Tibial nerve (tissue), 4 donors: ENCODE measurements at places on chromosomes 1 and 21. TPM values are rescaled to one million over a fixed set of nuclear protein-coding genes. Genes with fewer than 3 reads are reported as not detected.

The TNNI3K gene
- 3.9 TPM for total RNA-seq

The PRR9 gene
- not detected for total RNA-seq

The TSPEAR gene
- not detected for total RNA-seq

The CNN3 gene
- total RNA-seq = 307 TPM

The UQCRHL gene
- 1.3 TPM for total RNA-seq

The LCE2C gene
- total RNA-seq = not detected

The HSD17B7 gene
- 12.4 TPM for total RNA-seq

The HJV gene
- not detected for total RNA-seq

The LCE2A gene
- not detected for total RNA-seq

The KIRREL1 gene
- total RNA-seq = 60.6 TPM

The PLXNA2 gene
- total RNA-seq = 22.3 TPM

The STYXL2 gene
- not detected for total RNA-seq
